Stimulated activated CD8-positive, alpha-beta memory T cell treated with anti-CD3 and anti-CD28 coated beads, Interleukin-4, amount 100 ng/mL, for 1 hour (primary cell): ENCODE measurements at places on chromosomes 2 and 18.

- no peak for DNase-seq
Measured at GRCh38 chr2:105417857-105418436, 19.1 kb upstream of the FHL2 start.

DNA sequence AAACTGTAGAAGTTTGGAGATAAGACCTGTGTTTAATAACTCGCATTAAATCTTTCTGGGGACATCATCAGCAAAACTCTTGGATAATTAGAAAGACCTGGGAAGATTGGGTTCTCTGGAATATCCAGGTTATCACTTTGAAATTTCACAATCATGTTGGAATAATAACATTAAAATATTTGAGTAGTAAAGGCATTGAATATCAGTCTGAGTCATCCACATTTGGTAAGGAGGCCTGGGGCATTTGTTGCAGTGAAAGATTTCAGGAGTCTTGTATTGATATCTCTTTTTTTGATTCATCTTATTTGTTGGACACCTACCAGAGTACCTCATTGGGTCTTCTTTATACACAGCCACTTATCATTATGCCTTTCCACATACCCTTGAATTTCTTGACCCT is 95.9 kb downstream of the EPB41L5 start:
- no peak for DNase-seq

- DNase-seq, result no peak
Measured at GRCh38 chr18:52427521-52428175, 87.7 kb downstream of the DCC start.

DNA sequence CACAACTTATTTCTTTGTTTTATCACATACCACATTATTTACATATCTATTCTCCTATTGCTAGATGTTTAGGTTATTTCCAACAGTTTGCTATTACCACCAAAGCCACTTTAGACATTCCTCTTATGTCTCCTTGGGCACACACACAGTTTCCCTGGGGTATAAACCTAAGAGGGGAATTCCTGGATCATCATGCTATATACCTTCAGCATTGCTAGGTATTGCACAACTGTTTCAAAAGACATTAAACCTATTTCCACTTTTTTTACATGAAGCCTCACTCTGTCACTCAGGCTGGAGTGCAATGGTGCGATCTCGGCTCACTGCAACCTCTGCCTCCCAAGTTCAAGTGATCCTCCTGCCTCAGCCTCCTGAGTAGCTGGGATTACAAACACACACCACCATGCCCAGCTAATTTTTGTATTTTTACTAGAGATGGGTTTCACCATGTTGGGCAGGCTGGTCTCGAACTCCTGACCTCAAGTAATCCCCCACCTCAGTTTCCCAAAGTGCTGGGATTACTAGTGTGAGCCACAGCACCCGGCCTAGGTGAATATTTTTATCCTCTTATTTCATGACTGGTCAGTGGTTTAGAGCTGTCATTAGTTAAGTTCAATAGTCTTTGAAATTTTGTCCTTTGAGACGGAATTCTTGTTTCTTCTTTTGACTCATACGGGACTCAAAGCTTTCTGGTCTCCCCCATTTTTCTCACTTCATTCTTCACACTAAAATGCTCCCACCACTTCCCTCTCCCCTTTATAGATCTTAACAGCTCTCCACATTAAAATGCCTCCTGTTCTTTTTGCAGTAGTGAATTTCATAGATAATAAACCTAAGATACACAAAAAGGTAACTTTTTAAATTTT is 30.3 kb downstream of the SULT1C4 start:
- DNase-seq, result no peak

- DNase-seq, result no peak
Measured at GRCh38 chr2:239292531-239292930, 108.3 kb downstream of the HDAC4 start.

DNA sequence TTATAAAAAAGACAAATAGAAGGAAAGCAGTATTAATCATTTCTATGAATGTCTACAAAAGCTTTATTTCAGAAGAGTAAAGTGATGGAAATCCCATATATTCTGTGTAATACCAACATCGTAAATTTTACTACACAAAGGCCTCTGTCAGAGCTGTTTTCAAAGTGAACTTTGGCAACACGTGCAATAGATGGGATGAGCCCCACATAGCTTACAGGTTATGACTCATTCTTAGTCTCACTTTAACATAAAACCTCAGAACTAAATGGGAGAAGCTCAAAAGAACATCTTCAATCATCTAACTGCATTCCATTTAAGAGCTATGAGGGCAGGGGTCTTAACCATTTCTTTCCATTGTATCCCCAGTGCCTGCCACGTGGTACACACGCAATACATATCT is 11.5 kb downstream of the VPS4B start:
- DNase-seq, result no peak

- DNase-seq, result no peak
Measured at GRCh38 chr2:130987519-130988425, 105.5 kb downstream of the FAM168B start.

DNA sequence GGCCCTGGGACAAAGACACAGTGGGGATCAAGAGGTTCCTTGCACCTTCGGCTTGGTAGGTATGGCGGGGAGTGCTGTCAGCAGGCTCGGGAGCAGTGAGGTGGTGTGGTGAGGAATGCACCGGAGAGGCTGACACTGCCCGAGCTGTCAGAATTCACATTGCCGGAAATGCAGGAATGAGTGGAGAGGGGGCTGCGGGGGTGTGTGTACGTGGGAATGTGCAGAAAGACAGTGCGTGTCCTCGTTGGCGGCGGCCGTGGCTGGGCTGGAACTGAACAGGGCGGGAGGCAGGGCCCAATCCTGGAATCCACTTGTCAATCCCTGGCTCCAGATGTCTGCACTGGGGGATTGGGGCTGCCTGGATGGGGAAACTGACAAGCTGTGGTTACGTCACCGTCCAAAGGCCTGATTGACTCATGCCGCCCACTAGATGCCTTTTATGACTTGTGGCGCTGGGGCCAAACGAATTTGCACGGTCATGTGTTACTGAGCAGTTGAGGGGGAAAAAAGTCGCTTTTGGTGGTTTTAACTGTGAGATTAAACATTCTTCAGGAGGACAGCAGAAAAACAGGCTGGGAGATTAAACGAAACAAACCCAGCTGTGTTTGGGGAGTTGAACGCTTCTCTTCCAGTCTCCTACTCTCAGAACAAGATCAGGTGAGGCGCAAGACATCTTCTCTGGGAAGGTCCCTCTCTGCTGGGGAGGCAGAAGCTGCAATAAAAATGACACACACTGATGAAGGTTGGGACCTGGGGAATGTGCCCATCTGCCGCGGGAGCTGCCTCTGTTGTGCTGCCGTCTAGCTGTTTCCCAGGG is 189.4 kb upstream of the GLI2 start:
- DNase-seq, result no peak

DNA sequence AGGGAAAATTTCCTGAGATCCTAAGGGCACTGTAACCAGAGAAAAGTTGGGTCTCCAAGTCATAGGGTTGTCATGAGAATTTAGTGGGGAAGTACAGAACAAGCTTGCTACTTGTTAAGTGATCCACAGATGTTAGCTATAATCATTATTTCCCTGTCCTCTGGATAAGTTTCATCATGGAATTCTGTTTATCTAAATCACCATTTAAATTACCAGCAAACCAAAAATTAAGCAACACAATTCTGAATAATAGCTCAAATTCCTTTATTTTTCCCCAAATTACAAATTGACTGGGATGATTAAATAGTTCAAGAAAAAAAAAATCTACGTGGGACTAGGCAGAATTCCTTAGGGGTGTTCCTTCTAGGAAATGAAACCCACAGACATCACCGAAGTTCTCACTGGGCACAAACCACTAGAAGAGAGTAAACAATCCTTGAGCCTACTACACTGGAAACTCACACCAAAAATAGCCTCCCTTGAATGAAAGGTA is 159.5 kb downstream of the COL6A3 start:
- no peak for DNase-seq

DNA sequence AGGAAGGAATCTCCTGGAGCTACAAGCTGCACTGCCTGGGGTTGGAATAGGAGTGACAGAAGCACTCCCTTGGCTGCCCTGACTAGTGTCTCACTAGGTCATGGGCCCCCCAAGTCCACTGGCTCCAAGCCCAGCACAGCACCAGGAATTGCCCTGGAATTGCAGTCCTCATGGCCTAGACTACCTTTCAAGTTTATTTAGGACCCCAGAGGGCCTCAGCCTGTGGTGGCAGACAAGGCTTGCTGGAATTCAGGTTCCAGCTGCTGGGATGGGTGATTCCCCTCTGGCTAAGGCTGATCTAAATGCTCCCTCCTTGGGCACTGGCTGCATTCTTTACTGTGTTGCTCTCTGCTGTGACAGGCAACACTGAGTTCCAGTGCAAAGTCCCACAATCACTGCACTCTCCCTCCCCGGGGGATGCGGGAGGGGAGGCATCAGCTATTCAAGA is 14.0 kb downstream of the STRADB start:
- no peak for DNase-seq

- DNase-seq, result no peak
Measured at GRCh38 chr18:36770315-36770946, 58.4 kb downstream of the TPGS2 start.

DNA sequence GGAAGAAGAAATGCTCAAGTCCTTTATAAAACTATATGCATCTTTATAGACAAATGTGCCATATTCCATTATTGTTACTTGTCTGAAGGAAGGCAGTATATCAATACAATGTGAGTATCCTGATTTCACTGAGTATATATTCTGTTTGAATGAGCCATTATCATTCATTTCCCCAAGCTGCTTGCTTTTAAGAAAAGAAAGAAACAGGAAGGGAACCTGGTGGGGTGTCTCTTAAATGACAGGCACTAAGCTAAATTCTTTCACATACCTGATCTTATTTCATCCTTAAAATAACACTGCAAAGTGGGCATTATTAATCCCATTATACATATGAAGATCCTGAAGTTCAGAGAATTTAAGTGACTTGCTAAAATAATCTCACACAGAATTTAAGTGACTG is 307.9 kb downstream of the SLC8A1 start:
- no peak for DNase-seq

DNA sequence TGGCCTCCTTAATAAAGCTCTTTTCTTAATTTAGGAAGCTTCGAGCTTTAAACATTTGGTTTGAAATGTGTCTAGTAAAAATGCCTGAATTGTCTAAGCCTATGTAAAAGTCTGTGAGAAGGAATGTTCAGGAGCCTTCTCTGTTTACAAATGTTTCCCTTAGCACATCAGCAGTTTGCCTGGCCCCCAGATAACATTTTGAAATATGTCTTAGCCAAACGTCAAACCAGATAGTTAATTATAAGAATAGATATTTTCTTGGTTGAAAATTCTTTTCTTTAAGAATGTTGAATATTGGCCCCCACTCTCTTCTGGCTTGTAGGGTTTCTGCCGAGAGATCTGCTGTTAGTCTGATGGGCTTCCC is 498.6 kb downstream of the CCDC85A start:
- no peak for DNase-seq

GRCh38 chr2:240387669-240388358 is 47.6 kb upstream of the GPC1 start:
- no peak for DNase-seq

DNA sequence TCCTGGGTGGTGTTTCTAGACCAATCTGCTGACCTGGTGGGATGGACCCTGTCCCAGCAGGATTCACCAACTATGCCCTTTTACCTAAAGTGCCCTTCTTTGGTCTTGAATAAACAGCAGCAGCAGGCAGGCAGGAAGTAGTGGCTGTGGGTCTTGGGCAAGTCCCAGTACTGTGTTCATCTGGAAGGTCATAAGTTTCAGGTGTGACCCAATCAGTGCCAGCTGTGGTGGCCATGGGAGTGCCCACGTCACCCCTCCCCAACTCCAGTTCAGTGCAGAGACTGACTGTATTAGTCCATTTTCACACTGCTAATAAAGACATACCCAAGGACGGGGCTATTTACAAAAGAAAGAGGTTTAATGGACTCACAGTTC is 148.3 kb upstream of the SRD5A2 start:
- DNase-seq, result no peak

DNA sequence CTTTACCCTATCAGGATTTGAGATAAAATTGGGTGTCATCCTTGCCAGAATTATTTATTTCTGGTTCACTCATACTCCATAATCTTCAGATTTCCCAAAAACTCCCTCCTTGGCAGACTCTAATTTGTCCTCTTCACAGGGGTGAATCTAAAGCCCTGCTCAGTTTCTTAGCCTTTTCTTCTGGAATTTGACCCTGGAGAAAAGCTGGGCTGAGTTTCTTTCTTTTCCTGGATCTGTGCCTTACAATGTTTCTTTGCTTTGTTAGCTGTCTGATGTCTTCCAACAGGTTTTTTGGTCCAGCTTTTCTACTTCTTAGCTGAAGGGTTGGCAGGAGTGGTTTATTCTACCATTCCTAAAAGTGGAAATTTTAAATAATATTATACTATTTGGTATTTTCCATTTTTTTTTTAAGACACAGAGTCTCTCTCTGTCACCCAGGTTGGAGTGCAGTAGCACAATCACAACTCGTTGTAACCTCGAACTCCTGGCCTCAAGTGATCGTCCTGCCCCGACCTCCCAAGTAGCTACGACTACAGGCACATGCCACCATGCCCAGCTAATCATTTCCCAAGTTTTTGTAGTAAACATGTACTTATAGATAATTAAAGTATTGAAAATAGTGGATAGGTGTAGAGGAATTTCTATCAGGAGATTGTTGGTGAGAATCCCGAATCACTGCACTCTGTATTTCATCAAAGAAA is 138.4 kb upstream of the TWIST2 start:
- DNase-seq, result no peak

DNA sequence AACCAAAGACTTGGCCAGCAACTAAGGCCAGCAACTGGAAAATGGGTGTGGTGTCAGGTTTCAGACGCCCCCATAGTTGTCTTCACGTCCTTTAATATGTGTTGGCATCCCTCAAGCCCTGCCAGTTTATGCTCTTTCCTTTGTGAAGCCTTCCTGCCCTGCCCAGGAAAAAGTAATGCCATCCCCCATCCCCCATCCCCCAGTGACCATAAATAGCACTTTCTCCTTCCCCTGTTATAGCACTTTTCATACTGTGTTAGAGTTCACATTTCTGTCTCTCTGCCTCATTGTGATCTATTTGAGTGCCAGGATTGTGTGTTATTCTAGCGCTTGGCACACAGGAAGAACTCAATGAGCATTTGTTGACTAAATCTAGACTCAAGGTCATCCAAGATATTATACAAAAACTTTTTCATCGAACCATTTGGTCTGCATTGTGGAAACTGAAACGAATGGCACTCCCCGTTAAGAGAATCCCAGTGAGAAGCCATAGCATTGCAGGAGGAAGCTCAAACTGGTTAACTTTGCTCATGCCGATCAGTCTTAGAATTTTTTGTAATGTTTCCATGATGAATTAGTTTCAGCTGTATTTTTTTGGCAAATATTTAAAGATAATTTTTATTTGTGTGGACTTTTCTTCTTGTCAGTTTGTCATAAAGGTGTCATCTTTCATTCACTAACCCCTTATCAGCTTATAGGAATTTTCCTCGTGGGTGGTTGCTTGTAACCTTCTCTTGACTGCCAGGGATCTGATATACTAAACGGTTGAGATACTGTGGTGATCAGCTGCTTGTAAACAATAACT is 15.7 kb downstream of the CRIM1 start:
- DNase-seq, result no peak

- no peak for DNase-seq
Measured at GRCh38 chr2:70541481-70542020, 12.1 kb downstream of the TGFA start.

DNA sequence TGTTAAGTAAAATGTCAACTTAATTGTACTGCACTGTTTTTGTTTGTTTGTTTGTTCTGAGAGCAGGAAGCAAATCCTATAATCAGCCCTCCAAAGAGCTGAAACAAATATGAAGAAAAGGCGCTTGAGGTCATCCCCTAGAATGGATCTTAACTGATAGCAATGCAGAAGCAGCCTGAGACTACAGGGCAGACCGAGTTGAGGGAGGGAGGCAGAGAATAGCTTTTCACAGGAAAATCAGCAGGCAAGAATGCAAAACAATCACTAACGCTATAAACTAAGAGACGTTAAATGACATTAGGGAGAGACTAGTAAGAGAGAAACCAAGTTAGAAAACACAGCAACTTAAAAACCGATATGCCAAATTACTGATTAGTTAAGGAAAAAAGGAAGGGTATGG is 37.2 kb downstream of the GALNT1 start:
- no peak for DNase-seq
